Stimulated activated CD8-positive, alpha-beta memory T cell treated with anti-CD3 and anti-CD28 coated beads, Interleukin-2, amount 100 ng/mL, for 48 hours (primary cell): ENCODE measurements at places on chromosomes 16 and 17.

DNA sequence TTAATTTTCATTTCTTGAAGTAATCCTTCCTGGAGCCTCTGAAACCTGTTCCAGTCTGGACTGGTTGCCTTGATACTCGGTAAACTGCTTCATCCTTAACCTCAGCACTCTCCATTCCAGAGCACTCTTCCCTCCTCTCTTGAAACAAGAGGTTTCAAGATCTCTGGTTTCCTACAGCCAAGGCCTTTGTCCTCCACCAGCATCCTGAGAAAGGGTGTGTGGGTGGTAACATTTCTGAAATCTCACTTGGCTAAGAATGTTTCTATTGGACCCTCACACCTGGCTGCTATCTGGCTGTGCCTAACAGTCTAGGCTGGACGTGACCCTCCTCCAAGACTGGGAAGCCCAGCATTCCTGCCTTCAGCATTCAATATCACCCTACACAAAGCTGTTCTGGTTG is 99.7 kb downstream of the CYTH1 start:
- no peak for DNase-seq

- no peak for DNase-seq
Observed at GRCh38 chr16:49967012-49967559, 57.9 kb upstream of the CNEP1R1 start.

GRCh38 chr16:23500862-23501225 is 9.4 kb downstream of the GGA2 start:
- no peak for DNase-seq

GRCh38 chr17:63476854-63477479 is at the start of gene ACE:
Gene ACE, plus strand, starts transcription at chr17:63477061. Its CDS starts 34 bp downstream, at chr17:63477095.
- DNase-seq = peak; percentile 20

GRCh38 chr17:27666831-27667560 is 36.0 kb downstream of the LGALS9 start:
- DNase-seq = no peak
